ENCODE measurements at places on chromosomes 6 and 20.

DNA sequence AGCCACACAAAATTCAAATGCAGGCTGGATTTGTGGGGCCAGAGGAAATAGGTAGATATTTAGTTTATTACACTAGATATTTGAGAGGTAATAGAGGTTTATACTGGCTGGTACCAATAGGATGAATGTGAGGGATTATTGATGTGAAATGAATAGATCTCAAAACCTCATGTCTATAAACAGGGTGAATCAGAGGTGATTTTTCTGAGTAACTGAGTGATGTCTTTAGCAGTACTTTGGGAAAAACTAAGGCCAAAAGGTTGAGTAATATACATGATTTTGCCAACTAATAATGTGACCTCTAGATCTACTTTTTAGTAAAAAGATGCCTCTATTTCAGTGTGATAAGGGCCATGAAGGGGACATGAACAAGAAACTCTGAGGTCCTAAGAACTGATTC is 86.8 kb downstream of the HAO1 start:
- DNase-seq = no peak

GRCh38 chr6:52696418-52696817 is 25.5 kb downstream of the TMEM14A start:
- DNase-seq = no peak

DNA sequence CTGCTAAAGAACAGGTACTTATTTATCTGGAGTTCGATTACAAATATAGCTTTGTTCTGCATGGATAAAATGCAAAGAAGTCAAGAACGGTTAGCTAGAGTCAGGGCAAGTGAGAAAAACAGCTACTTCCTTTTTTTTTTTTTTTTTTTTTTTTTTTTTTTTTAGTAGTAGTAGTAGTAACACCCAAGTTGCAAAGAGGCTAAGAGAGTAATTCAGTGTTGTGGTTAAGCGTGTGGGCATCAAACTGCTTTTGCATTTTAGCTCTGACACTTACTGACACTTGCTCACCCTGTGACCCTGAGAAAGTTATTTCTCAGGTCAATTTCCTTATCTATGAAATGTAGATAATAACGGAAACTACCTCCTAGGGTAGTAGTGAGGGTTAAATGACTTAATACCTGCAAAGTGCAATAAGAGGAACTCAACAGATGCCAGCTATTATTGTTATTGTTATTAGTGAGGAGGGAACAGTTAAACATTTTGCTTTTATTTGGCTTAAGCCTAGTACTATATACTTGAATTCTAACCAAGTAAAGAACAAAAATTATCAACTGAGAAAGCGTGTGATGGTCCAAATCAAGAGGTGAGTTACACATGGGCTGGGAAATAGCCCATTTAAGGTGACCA is 86.7 kb upstream of the BACH2 start:
- DNase-seq = no peak

DNA sequence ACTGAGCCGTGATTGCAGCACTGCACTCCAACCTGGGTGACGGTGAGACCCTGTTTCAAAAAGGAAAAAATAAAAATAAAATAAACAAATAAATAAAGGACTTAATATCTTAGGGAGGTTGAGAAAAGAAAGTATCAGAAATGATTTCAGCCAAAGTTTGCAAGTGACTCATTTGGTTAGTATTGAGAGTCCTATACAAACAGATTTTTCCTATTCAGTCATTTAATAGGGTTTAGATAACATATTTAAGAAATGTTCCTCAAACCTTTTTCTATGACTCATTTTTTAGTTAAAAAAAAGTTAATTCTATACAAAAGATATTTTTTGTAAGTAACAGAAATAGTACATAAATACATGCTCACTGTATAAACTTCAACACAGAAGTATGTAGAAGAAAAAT is 235.1 kb downstream of the GJA1 start:
- no peak for DNase-seq

DNA sequence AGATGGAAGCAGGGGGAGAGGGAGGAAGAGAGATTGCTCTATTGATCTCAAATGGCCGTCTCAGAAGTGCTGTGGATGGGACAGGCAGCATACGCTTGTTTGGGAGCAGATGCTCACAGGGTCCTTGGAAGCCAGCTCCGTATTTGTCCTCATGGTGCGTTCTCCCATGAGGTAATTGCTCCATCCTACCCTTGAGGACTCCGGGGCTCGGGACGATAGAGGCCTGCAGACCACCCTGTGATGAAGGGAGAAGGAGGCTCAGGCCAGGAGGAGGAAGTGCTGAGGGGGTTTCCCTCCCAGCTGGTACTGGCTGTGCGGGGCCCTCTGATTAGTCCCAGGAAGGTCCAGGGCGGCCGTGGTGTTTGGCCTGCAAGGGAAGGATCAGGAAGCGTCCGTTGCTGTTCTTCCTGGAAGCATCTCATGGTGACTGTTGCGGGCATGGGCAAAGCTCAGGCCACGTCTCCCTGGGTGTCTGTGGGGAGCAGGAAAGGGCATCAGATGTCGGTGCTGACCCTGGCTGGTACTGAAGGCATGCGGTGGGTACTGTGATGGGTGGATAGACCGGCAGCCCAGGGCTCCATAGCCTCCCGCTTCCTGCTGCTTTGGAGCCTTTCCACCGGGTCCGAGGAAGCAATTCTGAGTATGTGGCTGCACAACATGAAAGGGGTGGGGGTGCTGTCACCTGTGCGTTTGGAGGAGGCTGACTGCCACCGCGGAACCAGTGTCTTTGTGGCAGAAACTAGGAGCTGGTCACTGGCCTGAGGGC is 158.3 kb downstream of the SYCP2 start:
- no peak for DNase-seq

GRCh38 chr20:56001106-56001785 is 4.1 kb downstream of the CBLN4 start:
- DNase-seq = no peak

- DNase-seq = no peak
Measured at GRCh38 chr6:43972913-43973300, 154.3 kb downstream of the MRPL14 start.

DNA sequence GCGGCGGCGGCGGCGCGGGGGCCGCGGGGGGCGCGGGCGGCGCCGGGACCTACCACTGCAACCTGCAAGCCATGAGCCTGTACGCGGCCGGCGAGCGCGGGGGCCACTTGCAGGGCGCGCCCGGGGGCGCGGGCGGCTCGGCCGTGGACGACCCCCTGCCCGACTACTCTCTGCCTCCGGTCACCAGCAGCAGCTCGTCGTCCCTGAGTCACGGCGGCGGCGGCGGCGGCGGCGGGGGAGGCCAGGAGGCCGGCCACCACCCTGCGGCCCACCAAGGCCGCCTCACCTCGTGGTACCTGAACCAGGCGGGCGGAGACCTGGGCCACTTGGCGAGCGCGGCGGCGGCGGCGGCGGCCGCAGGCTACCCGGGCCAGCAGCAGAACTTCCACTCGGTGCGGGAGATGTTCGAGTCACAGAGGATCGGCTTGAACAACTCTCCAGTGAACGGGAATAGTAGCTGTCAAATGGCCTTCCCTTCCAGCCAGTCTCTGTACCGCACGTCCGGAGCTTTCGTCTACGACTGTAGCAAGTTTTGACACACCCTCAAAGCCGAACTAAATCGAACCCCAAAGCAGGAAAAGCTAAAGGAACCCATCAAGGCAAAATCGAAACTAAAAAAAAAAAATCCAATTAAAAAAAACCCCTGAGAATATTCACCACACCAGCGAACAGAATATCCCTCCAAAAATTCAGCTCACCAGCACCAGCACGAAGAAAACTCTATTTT is 2.0 kb downstream of the FOXC1 start:
- no peak for DNase-seq

GRCh38 chr6:24355393-24355792 is 2.5 kb downstream of the DCDC2 start:
- DNase-seq = no peak

DNA sequence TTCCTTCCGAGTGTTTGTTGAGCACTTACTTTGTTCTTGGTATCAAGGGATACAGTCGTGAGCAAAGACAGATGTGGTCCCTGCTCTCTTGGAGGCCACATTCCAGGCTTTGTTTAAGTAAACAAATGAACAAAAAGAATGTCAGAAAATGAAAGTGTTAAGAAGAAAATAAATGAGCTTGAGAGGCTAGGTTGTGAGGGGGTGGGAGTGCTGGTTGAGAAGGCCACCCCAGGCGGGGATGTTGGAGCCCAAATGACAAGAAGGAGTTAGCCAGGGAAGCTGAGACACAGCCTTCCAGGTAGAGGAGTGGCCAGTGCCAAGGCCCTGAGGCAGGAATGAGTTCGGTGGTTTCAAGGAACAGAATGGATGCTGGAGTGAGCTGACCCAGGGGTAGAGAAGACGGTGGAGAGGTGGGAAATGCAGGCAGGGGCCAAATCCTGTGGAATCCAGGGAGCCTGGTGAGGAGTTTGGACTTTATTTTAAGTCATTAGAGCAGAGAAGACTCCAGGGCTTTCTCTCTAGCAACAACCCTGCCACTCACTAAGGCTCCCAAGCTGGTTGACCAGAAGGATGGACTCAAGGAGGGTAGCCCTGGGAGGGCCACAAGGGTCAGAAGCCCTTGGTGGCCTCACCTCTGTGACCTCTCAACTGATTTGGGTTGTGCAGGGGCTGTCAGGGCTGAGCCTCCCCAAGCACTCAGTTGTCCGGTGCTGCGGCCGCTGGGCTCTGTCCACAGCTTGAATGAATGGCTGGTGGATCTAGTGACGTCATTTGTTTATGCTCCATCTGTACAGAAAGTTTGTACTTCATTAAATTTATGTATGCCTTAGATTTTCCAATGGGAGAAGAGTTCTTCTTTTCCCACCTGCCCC is 66.0 kb upstream of the STX16 start:
- DNase-seq = no peak

GRCh38 chr20:51034988-51035656 is 12.2 kb upstream of the KCNG1 start:
- no peak for DNase-seq

GRCh38 chr6:35049156-35049735 is 91.9 kb downstream of the TCP11 start:
- DNase-seq = no peak

GRCh38 chr20:43372051-43372450 is 85.6 kb upstream of the SRSF6 start:
- no peak for DNase-seq

- DNase-seq = no peak
Measured at GRCh38 chr6:149332602-149333265, 15.2 kb downstream of the TAB2 start.

GRCh38 chr6:68575765-68576439 is 59.2 kb upstream of the ADGRB3 start:
- DNase-seq = no peak

DNA sequence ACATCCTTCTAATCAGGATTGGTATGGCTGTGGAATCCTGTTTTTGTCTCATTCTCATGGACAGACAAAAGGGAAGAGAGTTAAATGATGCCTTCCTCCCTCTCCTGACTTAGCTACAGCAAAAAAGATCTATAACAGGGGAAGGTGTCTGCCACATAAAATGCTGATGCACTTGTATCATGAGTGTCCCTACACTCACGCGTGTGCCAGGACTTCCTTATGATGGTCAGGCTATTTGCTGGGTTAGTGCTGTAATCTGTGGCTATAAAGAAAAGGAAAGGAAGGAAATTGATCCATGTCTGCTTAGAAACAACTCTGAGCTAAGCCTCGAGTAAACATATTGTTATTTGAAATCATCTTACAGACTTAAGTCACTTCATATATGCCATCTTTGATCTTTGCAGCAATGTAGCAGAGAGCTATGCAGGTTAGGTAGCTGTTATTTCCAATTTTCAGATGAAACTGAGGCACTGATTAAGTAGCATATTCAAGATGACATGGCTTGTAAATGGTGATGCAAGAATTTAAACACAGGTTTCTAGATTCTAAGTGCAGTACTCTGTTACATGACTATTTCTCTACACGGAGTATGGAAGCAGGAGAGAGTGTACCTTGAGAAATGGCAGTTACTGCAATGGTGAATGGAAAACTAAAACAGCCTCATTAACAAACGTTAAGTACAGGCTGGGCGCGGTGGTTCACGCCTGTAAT is 8.4 kb upstream of the DHX35 start:
- DNase-seq = no peak
